ENCODE measurements at places on chromosomes 4 and X. TPM values are rescaled to one million over a fixed set of nuclear protein-coding genes. Genes with fewer than 3 reads are reported as not detected.

TRIM75 gene
- not detected for total RNA-seq

GPR78 gene
- total RNA-seq, result not detected

CPLX1 gene
- total RNA-seq, result 2.0 TPM

ZNF630 gene
- 0.33 TPM for total RNA-seq

LIMCH1 gene
- 9.3 TPM for total RNA-seq

SERTM2 gene
- not detected for total RNA-seq

TLR3 gene
- 2.6 TPM for total RNA-seq

PGM2 gene
- total RNA-seq, result 39.2 TPM

FGG gene
- total RNA-seq, result not detected

DNA sequence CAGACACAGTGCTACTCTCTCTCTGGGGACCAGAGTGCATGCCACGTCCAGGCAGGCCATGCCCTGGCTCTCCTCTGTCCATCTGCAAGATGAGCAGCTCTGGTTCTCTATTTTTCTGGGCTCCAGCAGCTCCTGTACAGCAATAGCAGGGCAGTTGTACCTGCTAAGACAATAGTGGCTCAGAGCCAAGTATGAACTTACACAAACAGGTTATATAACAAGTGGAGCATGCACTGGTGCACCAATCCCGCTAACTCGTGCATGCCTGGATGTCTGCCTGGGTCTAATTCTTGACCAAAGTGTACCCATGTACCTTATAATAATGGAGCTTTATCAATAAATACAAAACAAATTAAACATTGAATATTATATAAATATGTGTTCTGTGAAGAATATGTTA, 392.3 kb downstream of the CENPC start:
- no peaks in the 10 kb centered on the region for H3K36me3 ChIP-seq
- H3K27me3 ChIP-seq, result no peaks in the 10 kb centered on the region
- H3K4me1 ChIP-seq, result no peaks in the 10 kb centered on the region
- H3K27ac ChIP-seq, result no peak overlapping the region
- no peak for DNase-seq
- no peak overlapping the region for H3K4me3 ChIP-seq

- H3K4me3 ChIP-seq, result no peak overlapping the region
- no peaks in the 10 kb centered on the region for H3K36me3 ChIP-seq
- DNase-seq, result no peak
- no peaks in the 10 kb centered on the region for H3K27me3 ChIP-seq
- H3K27ac ChIP-seq, result no peak overlapping the region
- peaks cover 6% of the 10 kb centered on the region for H3K4me1 ChIP-seq
These were observed 60.7 kb downstream of the GAB1 start for GRCh38 chr4:143397335-143397734.

- H3K36me3 ChIP-seq, result no peaks in the 10 kb centered on the region
- peaks cover 12% of the 10 kb centered on the region for H3K4me1 ChIP-seq
These were observed at the start of gene DNASE1L1 for GRCh38 chrX:154409222-154409871. DNASE1L1 (minus strand) TSS chrX:154409254; CDS start chrX:154405568, 3,686 bp downstream.

- no peak overlapping the region for H3K4me3 ChIP-seq
- DNase-seq, result no peak
- no peaks in the 10 kb centered on the region for H3K4me1 ChIP-seq
- no peaks in the 10 kb centered on the region for H3K36me3 ChIP-seq
- H3K27me3 ChIP-seq, result no peaks in the 10 kb centered on the region
- no peak overlapping the region for H3K27ac ChIP-seq
These were observed 31.2 kb downstream of the RS1 start for GRCh38 chrX:18640686-18641085.

- no peaks in the 10 kb centered on the region for H3K27me3 ChIP-seq
- H3K4me1 ChIP-seq, result peaks cover 8% of the 10 kb centered on the region
- H3K27ac ChIP-seq, result no peak overlapping the region
- no peak for DNase-seq
These were observed 3.8 kb downstream of the MSN start for GRCh38 chrX:65671286-65671685.

- H3K4me1 ChIP-seq, result peaks cover 2% of the 10 kb centered on the region
- H3K27me3 ChIP-seq, result no peaks in the 10 kb centered on the region
These were observed 16.0 kb downstream of the XG start for GRCh38 chrX:2767631-2768455.

DNA sequence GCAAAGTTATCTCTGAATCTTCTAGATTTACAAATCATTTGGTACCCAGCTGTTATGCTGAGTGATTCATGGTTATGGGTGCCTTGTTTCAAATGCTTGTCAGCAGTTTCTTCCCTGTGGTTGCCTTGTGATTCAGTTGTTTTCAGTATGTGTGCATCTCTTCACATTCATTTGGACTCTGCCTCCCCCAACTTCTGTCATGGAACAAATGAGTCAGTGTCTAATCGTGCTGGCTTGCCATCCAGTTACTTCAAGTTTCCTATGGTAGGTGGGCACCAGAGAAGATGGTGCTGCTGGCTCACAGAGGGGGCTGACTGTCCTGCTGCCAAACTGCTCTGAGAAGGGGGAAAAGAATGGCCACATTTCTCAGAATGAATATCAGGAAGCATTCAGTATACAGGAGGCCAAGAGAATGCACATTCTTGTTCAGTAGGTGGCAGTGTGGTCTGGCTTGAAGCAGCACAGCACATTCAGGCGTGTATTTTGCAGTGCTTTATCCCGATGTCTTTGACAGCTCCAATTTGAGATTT, 260.9 kb downstream of the GLUD2 start:
- no peak overlapping the region for H3K27ac ChIP-seq
- H3K27me3 ChIP-seq, result no peaks in the 10 kb centered on the region
- DNase-seq, result peak; percentile 14

- no peaks in the 10 kb centered on the region for H3K27me3 ChIP-seq
- no peak for DNase-seq
- no peak overlapping the region for H3K4me3 ChIP-seq
These were observed 45.8 kb downstream of the HDAC8 start for GRCh38 chrX:72526534-72527508.

DNA sequence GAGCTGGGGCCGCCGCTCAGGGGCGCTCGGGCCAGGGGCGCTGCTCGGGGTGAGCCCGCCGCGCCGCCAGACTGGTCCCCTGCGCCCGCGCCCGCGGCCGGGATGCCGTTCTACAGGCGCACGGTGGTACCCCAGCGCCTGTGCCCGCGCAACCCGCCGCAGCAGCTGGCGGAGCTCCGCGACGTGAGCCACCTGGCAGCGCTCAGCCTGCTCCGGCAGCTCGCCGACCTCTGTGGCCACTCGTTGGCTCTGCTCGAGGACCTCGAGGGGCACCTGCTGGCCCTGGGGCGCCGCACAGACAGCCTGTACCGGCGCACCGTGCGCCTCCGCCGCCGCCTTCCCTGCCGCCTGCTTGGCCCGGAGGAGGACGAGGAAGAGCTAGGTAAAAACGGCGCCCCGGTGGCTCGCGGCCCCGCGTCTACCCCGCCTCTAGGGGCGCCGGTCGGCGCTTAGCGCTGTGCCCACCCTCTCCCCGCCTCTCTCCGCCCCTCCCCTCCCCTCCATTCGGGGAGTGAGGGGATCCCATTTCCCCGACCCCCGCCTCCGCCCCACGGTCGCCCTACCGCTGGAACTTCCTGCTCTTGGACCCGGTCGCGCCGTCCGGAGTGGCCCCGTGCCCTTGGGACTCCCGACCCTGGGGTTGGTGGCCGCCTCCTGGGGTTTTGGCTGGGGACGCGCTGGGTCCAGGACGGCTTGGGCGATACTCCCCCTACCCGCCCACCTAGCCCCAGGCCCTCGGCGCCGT, 513 bp downstream of the NHSL2 start:
- H3K36me3 ChIP-seq, result no peaks in the 10 kb centered on the region
- H3K4me3 ChIP-seq, result no peak overlapping the region
- H3K4me1 ChIP-seq, result no peaks in the 10 kb centered on the region
- no peaks in the 10 kb centered on the region for H3K27me3 ChIP-seq
- no peak overlapping the region for H3K27ac ChIP-seq

GRCh38 chrX:135543924-135544323, 23.5 kb downstream of the INTS6L start:
- H3K4me1 ChIP-seq, result peaks cover 6% of the 10 kb centered on the region
- DNase-seq, result no peak
- no peaks in the 10 kb centered on the region for H3K36me3 ChIP-seq
- H3K4me3 ChIP-seq, result no peak overlapping the region

GRCh38 chrX:97860226-97860625, 976.5 kb downstream of the RPA4 start:
- no peak for DNase-seq
- no peak overlapping the region for H3K27ac ChIP-seq
- no peaks in the 10 kb centered on the region for H3K36me3 ChIP-seq
- H3K27me3 ChIP-seq, result no peaks in the 10 kb centered on the region

DNA sequence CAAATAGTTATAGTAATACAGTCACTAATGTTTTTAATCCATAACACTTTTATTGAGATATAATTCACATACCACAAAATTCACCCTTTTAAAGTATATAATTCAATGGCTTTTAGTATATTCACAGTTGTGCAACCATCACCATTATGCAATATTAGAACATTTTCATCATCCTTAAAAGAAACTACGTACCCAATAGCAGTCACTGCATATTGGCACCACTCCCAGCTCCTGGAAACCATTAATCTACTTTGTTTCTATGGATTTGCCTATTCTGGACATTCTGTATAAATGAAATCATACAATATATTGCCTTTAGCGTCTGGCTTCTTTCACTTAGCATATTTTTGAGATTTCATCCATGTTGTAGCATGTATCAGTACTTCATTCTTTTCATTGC, 99.3 kb downstream of the AMMECR1 start:
- H3K36me3 ChIP-seq, result no peaks in the 10 kb centered on the region
- H3K27ac ChIP-seq, result no peak overlapping the region
- DNase-seq, result no peak
- no peaks in the 10 kb centered on the region for H3K27me3 ChIP-seq

GRCh38 chr4:188986271-188986689, 847.0 kb downstream of the TRIML1 start:
- H3K36me3 ChIP-seq, result no peaks in the 10 kb centered on the region
- no peak for DNase-seq
- no peak overlapping the region for H3K27ac ChIP-seq
- H3K4me1 ChIP-seq, result no peaks in the 10 kb centered on the region
- H3K4me3 ChIP-seq, result no peak overlapping the region

DNA sequence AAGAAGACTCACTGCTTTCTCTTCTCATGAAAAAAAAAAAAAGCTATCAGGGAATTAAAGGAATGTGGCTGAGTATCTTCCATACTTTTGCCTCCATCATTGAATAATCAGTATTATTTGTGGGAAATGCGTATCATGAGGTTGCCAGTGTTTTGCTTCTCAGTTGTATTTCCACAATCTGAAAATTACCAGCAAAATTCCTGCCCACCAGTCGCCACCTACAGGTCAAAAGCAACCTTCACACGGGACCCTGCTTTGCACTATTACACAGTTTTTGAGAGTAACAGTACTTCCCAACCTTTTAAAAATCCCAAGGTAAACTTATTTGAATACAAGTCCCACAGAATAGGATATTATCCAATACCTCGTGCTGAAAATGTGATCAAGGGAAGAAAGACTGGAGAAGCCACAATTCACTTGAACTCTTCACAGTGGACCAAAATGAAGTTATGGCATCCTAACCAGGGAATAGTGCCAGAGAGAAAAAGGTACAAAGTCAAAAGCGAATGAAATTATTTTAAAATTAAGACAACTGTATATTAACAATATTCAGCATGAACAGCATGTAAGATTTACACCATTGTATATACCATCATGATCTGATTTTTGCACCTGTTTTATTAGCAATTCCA, 30.4 kb downstream of the PGRMC1 start:
- peak; percentile 3 for DNase-seq
- no peak overlapping the region for H3K4me3 ChIP-seq
- H3K27ac ChIP-seq, result no peak overlapping the region

- H3K4me3 ChIP-seq, result no peak overlapping the region
- no peak overlapping the region for H3K27ac ChIP-seq
- no peaks in the 10 kb centered on the region for H3K4me1 ChIP-seq
- no peaks in the 10 kb centered on the region for H3K27me3 ChIP-seq
- no peak for DNase-seq
These were observed 775 bp downstream of the AMOT start for GRCh38 chrX:112839856-112840255.
